H4 (cell line): ENCODE measurements at places on chromosomes 6 and 20. TPM values are rescaled to one million over a fixed set of nuclear protein-coding genes. Genes with fewer than 3 reads are reported as not detected.

The RBL1 gene
- total RNA-seq = 6.8 and 7.6 TPM in 2 replicates

The BMP5 gene
- 0.37 and 1.2 TPM in 2 replicates for total RNA-seq

The SCRT2 gene
- total RNA-seq = not detected in 2 replicates

The MUC21 gene
- not detected in 2 replicates for total RNA-seq

The JPH2 gene
- 0.15 TPM in 1 of 2 replicates, not detected in the other for total RNA-seq

The TAB2 gene
- total RNA-seq = 15.5 and 16.7 TPM in 2 replicates

The CLPSL2 gene
- total RNA-seq = 5.7 TPM in 1 of 2 replicates, not detected in the other

The FRK gene
- total RNA-seq = 0.21 and 0.39 TPM in 2 replicates

The POU5F1 gene
- total RNA-seq = not detected in 2 replicates

The SLCO4A1 gene
- 4.7 and 4.9 TPM in 2 replicates for total RNA-seq

The TXNDC5 gene
- 462 and 475 TPM in 2 replicates for total RNA-seq

The BTBD3 gene
- total RNA-seq = 19.7 and 21.0 TPM in 2 replicates

The PAX1 gene
- not detected in 2 replicates for total RNA-seq

The C6orf52 gene
- total RNA-seq = 5.0 TPM in 1 of 2 replicates, not detected in the other

The ID1 gene
- 410 and 489 TPM in 2 replicates for total RNA-seq
